T-cell (primary cell): ENCODE measurements at places on chromosomes 12 and 14. TPM values are rescaled to one million over a fixed set of nuclear protein-coding genes. Genes with fewer than 3 reads are reported as not detected.

NTN4 gene
- 3.4 TPM for total RNA-seq

PGF gene
- 0.09 TPM for total RNA-seq

CDKN1B gene
- total RNA-seq = 188 TPM

FITM1 gene
- 2.5 TPM for total RNA-seq

MUCL1 gene
- total RNA-seq = not detected

PRR4 gene
- 0.73 TPM for total RNA-seq

PRB2 gene
- total RNA-seq = not detected

DNA sequence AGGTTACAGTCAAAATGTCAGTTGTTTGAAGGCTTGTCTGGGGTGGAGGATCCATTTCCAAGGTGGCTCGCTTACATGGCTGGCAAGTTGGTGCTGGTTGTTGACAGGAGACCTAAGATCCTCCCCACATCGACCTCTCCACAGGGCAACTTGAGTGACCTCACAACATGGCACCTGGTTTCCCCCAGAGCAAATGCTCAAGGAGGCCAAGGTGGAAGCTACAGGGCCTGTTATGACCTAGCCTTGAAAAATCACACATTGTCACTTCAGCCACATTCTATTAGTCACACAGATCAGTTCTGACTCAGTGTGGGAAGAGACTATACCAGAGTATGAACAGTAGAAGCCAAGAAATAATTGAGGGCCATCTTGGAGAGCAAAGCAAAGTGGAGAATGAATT is 11.3 kb upstream of the GNG2 start:
- peak overlapping the region; percentile 100 for H3K27ac ChIP-seq
- no peaks in the 10 kb centered on the region for H3K36me3 ChIP-seq
- H3K4me1 ChIP-seq = peaks cover 23% of the 10 kb centered on the region
- DNase-seq = no peak

GRCh38 chr14:72801836-72802587 is 91.9 kb downstream of the DPF3 start:
- H3K4me1 ChIP-seq = peaks cover 8% of the 10 kb centered on the region
- peaks cover 5% of the 10 kb centered on the region for H3K27me3 ChIP-seq
- no peak for DNase-seq
- no peak overlapping the region for H3K4me3 ChIP-seq
- no peaks in the 10 kb centered on the region for H3K36me3 ChIP-seq
- H3K27ac ChIP-seq = no peak overlapping the region

DNA sequence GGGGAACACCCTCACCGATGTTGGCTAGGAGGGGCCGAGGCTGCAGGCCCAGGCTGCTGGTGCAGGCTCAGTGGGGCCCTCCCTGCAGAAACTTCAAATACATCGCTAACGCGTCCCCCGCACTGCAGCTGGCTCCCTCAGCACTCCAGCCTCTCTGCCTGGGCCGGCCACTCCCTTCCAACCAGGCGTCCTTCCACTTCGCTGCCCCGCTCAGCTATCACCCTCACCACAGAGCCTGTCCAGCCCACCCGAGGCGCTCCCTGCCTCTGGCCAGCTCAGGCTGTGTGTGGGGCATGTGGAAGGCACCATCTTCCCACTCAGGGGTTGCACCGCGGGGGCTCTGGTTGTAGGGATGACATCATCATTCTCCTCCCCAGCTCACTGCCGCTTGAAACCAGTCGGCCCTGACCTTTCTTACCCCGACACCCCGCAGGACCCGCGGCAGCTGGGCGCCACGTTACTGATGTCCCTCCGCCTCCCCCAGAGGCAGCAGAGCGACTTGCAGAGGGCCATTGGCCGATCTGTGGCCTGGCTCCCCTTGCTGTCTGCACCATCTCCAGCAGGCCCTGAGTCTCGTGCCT is 199.9 kb upstream of the RTL1 start:
- H3K27me3 ChIP-seq = no peaks in the 10 kb centered on the region
- no peak overlapping the region for H3K4me3 ChIP-seq
- no peak for DNase-seq
- no peak overlapping the region for H3K27ac ChIP-seq
- no peaks in the 10 kb centered on the region for H3K36me3 ChIP-seq

GRCh38 chr12:82414926-82415325 is 56.6 kb downstream of the METTL25 start:
- H3K4me1 ChIP-seq = no peaks in the 10 kb centered on the region
- no peak overlapping the region for H3K4me3 ChIP-seq
- H3K36me3 ChIP-seq = no peaks in the 10 kb centered on the region
- H3K27me3 ChIP-seq = no peaks in the 10 kb centered on the region
- no peak overlapping the region for H3K27ac ChIP-seq

- no peak overlapping the region for H3K4me3 ChIP-seq
- H3K27ac ChIP-seq = no peak overlapping the region
- H3K27me3 ChIP-seq = no peaks in the 10 kb centered on the region
- H3K36me3 ChIP-seq = no peaks in the 10 kb centered on the region
These were observed 9.1 kb upstream of the KCNA5 start for GRCh38 chr12:5034603-5035002.

DNA sequence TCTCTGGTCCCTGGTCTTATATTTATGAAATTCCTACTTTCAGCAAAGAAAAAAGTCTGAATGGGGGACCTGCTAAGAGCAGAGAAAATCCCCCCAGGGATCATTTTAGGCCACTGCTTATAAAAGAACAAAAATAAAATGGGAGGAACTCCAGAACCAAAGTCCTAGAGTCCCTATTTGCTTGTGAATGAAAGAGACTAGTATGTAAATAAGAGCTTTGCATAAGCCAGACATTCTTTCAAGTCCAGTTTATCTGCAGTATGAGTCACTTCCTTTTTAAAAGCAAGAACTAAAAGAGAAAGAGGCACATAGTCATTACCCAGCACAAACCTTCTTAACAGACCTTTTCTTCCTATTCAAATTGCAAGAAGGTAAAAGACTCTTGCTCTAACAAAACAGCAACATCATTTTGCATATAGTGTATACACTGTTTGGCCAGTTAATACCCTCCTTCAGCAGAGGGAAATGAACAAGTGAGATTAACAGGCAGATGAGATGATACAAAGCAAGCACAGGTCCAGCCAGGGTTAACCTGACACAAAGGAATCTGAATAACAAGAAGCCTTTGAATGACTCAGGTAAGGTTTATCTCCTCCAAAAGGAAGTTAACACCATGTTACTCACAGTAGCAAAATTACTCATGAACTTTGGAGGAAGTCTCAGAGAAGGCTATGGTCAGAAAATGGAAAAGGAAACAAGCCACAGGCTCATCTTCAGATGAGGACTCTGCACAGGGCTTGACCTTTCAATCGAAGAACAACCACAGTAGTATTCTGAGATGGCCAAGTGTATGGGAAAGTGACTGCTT is 87.3 kb downstream of the PHLDA1 start:
- peak overlapping the region; percentile 72 for H3K27ac ChIP-seq
- no peak for DNase-seq
- no peak overlapping the region for H3K4me3 ChIP-seq
- no peaks in the 10 kb centered on the region for H3K36me3 ChIP-seq

GRCh38 chr14:22448035-22448904 is 140.8 kb downstream of the DAD1 start:
- H3K36me3 ChIP-seq = no peaks in the 10 kb centered on the region
- no peak for DNase-seq
- H3K27ac ChIP-seq = no peak overlapping the region
- H3K27me3 ChIP-seq = no peaks in the 10 kb centered on the region
- H3K4me1 ChIP-seq = no peaks in the 10 kb centered on the region
- H3K4me3 ChIP-seq = no peak overlapping the region

DNA sequence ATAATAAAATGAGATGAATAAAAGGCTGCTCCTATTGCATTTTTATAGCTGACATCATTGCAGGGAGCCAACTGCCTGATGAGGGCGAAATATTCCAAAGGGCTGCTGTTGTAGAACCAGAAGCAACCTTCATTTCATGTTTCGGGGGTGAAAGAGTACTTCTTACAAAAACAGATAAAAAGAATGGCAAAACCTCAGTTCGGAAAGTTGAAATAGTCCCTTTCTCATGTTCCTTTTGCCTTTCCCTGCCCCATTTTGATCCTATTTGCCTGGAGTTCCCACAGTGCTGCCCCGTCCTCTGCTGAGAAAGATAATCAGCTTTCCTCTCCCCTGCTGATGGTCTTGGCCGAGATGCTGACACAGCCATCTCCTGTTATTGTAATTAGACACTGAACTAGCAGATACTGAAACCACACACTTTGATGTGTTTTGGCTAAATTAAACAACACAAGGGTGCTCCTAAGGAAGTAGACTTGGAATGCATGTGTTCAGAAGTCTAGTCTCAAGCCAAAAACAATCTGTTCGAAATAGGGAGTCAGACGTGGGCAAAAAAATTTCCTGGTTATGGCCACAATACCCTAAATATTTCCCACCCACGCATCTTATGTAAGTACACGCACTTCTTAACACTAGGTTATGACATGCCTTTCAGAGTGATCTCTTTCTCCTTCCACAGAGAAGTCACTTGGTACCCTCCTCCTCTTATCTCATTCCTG is 117.2 kb downstream of the PPM1H start:
- peaks cover 16% of the 10 kb centered on the region for H3K27me3 ChIP-seq
- no peaks in the 10 kb centered on the region for H3K36me3 ChIP-seq
- no peak overlapping the region for H3K27ac ChIP-seq
- no peak for DNase-seq
- no peak overlapping the region for H3K4me3 ChIP-seq

- H3K36me3 ChIP-seq = no peaks in the 10 kb centered on the region
- DNase-seq = no peak
- H3K27me3 ChIP-seq = peaks cover 41% of the 10 kb centered on the region
These were observed 5.1 kb downstream of the IFI27 start for GRCh38 chr14:94115631-94116030.

GRCh38 chr14:44657696-44658388 is 150.8 kb upstream of the FSCB start:
- H3K27ac ChIP-seq = no peak overlapping the region
- no peaks in the 10 kb centered on the region for H3K36me3 ChIP-seq
- H3K27me3 ChIP-seq = no peaks in the 10 kb centered on the region
- DNase-seq = no peak

GRCh38 chr12:41264281-41264680 is 76.2 kb downstream of the PDZRN4 start:
- no peak for DNase-seq
- H3K36me3 ChIP-seq = no peaks in the 10 kb centered on the region
- no peak overlapping the region for H3K27ac ChIP-seq
- H3K4me3 ChIP-seq = no peak overlapping the region

GRCh38 chr12:56014205-56014604 is 6.6 kb upstream of the IKZF4 start:
- no peak overlapping the region for H3K27ac ChIP-seq
- H3K4me3 ChIP-seq = no peak overlapping the region
- no peak for DNase-seq
- H3K4me1 ChIP-seq = no peaks in the 10 kb centered on the region

DNA sequence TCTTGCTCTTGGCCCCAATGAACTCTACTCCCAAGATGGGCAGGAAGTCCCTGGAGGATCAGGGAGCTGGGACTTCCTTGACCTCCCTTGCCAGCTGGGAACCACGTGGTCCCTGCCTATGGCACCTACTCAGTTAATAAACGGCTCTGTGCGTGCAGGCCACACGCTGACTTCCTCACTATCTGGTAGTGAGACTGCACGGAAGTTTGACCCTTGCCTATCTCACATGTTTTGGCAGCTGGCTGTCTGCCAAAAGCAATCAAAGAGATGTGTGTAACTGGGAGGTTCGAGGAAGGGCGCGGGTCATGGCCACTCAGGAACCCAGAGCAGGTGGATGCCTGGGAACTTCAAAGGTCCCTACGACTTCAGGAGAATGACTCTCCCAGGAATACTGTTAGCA is 57.9 kb downstream of the RFLNA start:
- H3K27me3 ChIP-seq = no peaks in the 10 kb centered on the region
- no peak for DNase-seq
- H3K27ac ChIP-seq = no peak overlapping the region
- H3K4me3 ChIP-seq = no peak overlapping the region
